T-cell (primary cell): ENCODE measurements at places on chromosomes 6 and 20. TPM values are rescaled to one million over a fixed set of nuclear protein-coding genes. Genes with fewer than 3 reads are reported as not detected.

Gene ACOT8
- total RNA-seq: 32.0 TPM

GRCh38 chr20:38987777-38988176 is 25.6 kb downstream of the DHX35 start:
- no peak for DNase-seq

- no peak for DNase-seq
These were observed 78.9 kb downstream of the ANKRD60 start for GRCh38 chr20:58149437-58150091.

Gene BPIFA1
- total RNA-seq: not detected

GRCh38 chr6:128118401-128118800 is 217.5 kb upstream of the THEMIS start:
- DNase-seq: no peak

- DNase-seq: no peak
These were observed 58.4 kb downstream of the PPP1R14C start for GRCh38 chr6:150201285-150201684.

- DNase-seq: no peak
These were observed 686.6 kb upstream of the GJE1 start for GRCh38 chr6:141445928-141446628.

- no peak for DNase-seq
These were observed 335.3 kb downstream of the SOX4 start for GRCh38 chr6:21928827-21929226.

Gene TMEM74B
- not detected for total RNA-seq

- DNase-seq: no peak
These were observed 202.4 kb downstream of the LY86 start for GRCh38 chr6:6790891-6791290.

GRCh38 chr6:124903797-124904196 is 58.4 kb upstream of the RNF217 start:
- DNase-seq: no peak

DNA sequence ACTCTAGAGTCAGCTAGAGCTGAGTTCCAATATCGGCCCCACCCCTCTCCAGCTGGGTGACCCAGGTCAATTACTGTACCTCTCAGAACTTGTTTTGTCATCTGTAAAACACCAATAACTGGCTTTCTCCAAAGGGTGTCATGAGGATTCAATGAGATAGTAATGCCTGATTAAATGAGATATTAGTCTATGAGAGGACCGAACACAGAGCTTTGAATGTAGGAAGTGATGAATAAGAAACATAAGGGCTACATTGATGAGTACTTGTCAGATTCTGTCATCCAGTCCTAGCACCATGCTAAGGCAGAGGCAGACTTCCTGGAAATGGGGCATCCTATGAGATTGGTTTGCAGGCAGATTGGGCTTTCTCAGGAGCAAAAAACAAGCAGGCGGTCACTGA is 20.2 kb downstream of the BPI start:
- no peak for DNase-seq

- no peak for DNase-seq
These were observed 54.9 kb downstream of the CDH4 start for GRCh38 chr20:61306937-61307475.

Gene CLVS2
- total RNA-seq: not detected

Gene APOM
- 2.1 TPM for total RNA-seq

DNA sequence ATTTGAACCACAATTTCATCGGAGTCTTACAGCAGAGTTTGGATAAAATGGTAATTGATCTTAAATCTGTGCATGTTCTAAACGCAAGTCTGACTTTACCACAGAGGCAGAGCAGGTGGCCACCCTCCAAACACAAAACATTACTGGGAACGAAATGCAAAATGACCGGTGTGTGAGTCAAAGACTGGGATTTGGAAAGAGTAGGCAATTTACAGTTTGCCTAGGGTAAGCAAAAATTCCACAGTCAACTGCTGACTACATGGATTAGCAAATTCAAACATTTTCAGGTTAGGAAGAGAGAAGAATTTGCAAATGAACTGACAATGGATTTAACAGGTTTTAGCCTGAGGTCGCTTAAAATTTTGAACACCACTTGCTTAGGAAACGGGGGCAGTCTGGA is 444.4 kb downstream of the HDGFL1 start:
- DNase-seq: no peak

- DNase-seq: no peak
These were observed 53.1 kb downstream of the SCAF8 start for GRCh38 chr6:154786144-154786868.
